ENCODE measurements at places on chromosomes 3 and 15. TPM values are rescaled to one million over a fixed set of nuclear protein-coding genes. Genes with fewer than 3 reads are reported as not detected.

PARP15 gene
- under 0.01 TPM for total RNA-seq

PCLAF gene
- total RNA-seq = 44.2 TPM

CLCN2 gene
- total RNA-seq = 2.2 TPM

GOLGA8O gene
- not detected for total RNA-seq

CLDN16 gene
- not detected for total RNA-seq
